ENCODE measurements at places on chromosomes 4 and X.

GRCh38 chrX:129719931-129720530 is 18.7 kb upstream of the XPNPEP2 start:
- DNase-seq = no peak

DNA sequence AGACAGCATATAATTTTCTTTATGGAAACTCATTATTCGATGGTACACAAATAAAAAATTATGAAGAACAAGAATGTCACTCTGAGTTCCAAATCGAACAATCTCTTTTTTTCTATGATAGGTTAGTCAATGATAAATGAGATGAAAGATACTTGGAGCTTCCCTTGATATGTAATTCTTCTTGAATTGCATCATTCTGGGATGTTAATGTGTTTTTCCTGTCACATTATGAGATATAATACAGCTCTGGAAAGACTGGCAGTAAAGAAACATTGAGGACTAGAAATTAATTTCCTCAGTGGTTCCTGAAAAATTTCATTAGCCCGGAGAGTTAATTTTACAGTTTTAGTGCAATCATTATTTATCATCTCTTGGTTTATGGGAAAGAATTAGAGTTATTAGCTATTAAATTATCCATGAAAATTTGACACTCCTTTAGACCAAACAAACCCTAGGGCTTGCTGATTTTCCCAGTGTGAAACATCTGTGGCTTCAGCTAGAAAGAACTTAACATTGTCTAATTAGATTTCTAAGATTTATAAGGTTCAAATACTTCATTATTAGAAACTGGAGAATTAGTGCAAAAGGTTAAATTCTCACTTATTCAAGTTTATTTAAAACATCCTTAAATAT is 1546.6 kb upstream of the TENM3 start:
- no peak for DNase-seq

DNA sequence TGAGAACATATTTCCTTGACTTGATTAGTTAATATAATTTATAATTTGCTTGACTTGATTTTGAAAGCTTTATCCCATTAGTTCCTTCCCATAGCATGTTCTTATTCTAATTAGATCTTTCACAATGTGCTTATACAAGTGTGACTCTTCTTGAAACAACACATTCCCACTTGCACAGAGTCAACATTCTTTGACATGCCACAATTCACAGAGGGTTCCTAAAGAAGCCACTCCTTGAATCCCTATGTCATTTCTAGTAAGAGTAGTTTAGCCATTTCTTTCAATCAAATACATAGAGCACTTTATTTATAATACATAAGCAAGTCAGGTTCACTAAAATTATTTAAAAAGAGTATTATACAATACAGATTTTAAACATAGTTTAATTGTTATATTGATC is 228.9 kb upstream of the GRID2 start:
- DNase-seq = no peak

DNA sequence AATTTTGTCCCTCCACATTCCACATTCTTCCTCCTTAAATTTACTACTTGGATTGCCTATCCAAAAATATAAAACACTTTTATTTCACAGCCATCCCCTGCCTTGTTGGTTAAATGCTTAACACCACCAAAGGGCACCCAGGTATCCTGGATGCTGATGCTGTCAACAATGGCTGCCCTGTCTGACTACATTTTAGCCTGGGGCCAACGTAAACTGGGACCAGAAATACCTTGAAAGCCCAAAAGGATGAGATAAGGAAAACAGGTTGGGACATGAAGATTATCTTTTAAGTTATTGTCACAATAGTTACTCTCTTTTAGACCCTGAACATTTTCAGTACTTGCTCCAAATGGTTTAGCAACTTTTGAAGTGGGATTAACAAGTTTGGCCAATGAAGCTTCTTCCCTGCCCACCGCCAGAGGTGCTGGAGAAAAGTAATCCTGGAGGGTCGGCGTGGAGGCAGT is 775 bp upstream of the YIPF6 start:
- no peak for DNase-seq

Measured in bone marrow (tissue), 2 donors.